Posterior cingulate gyrus (tissue), 11 donors: ENCODE measurements at places on chromosomes 4 and X.

- DNase-seq, result no peak
Measured at GRCh38 chr4:7781993-7782392, 157.7 kb downstream of the AFAP1 start.

GRCh38 chr4:151322570-151322969 is 2.8 kb downstream of the SH3D19 start:
- DNase-seq, result no peak

DNA sequence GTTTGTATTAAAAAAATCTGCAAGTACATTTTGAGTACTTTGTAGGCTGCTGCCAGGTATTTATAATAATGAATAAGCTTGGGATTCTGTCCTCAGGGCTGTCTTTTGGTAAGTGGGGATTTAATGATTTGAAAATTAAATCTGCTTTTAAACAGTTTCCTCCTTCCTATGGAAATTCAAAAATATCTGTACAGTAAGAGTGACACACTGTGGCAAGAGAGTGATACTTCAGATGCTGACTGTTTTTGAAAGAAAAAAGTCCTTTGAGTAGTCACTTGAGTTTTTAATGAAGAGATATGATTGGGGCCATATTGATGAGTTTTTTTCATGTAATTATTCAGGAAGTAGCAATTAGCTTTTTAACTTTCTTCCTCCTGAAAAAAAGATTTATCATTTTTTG is 49.2 kb downstream of the SMARCAD1 start:
- DNase-seq, result no peak

DNA sequence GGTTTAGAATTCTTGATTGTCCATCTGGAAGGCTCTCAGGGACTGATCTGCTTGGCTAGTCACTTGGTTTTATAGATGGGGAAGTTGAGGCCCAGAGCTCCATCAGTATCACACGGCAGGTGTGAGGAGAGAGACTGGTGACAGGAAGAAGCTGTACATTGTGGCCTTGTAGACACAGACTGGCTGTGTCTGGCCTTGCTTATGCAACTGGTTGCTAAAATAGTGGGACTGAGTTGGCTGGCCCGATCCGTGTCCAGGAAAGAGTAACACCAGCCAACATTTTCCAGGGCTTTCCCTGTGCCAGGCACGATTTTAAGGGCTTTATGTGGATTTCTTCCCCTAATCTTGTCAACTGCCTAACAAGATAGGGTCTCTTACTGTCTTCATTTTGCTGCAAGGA is 2.8 kb downstream of the TBC1D14 start:
- no peak for DNase-seq

DNA sequence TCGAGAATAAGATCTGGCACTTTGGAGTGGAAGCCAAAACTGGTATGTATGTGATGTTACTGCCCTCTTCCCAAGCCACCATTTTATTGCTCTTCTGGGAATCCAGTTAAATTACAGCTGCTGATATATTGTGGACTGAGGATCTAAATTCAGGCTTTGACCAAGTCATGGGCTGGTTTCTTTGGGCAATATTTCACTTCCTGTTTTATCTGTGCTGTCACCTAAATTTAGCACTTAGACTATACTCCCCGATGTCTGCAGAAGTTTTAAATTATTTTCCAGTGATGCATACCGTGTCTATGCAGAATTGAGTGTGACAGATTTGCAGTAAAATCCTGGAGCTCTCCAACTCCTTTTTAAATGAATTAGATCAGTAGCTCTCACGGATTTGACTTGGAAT is 100.0 kb downstream of the TEX13A start:
- DNase-seq, result no peak
